ENCODE measurements at places on chromosomes 6 and 20. TPM values are rescaled to one million over a fixed set of nuclear protein-coding genes. Genes with fewer than 3 reads are reported as not detected.

GRCh38 chr6:3749977-3750316 lies 1.6 kb downstream of the PXDC1 start:
- peak; percentile 79 for DNase-seq

- peak; percentile 16 for DNase-seq
Observed at GRCh38 chr6:78829407-78829806, 37.9 kb upstream of the IRAK1BP1 start.

- DNase-seq = no peak
Observed at GRCh38 chr20:16520154-16520553, 53.1 kb downstream of the KIF16B start.

- DNase-seq = no peak
Observed at GRCh38 chr6:39224523-39225182, 4.6 kb downstream of the KCNK5 start.

DNA sequence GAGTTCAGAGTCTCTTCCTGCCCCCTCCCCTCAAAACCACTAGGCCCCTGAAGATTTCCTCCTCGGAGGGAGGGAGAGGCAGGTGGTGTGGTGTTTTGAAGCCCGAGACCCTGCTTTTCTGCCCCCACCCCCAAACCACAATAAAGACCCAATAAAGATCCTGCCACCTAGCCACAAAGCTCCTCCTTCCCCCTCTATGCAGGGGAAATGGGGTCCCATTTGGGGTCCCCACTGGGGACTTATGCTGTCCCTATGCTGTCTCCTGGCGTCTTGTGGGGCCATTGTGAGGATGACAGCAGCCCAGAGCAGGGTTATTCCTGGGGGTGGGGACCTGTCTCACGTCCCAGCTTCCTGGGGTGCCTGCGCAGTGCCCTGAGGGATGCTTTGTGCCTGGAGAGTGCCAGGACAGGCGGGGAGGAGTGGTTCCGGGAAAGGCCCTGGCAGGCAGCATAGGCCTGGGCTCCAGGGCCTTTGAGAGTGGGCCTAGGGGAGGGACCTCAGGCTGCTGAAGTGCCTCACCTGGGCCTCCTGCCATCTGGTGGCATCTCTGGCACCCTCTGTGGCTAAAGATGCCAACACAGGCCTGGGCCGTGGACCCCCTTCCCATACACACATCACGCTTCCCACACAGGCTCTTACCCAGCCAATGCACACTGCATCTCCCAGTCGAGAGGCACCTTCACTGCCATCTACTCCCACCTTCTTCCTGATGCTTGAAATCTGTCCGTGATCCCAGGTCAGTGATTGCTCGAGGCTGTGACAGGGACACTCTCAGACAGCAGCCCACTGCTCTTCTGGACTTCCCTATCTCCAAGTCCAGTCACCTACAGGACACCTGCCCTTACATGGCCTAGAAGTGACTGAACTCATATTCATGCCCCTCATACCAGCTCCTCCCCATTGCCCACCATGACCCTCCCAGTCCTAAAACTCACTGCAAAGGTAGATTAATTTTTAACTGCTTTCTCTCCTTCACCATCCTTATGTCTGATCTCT lies 7.9 kb upstream of the ARMC12 start:
- DNase-seq = no peak

DNA sequence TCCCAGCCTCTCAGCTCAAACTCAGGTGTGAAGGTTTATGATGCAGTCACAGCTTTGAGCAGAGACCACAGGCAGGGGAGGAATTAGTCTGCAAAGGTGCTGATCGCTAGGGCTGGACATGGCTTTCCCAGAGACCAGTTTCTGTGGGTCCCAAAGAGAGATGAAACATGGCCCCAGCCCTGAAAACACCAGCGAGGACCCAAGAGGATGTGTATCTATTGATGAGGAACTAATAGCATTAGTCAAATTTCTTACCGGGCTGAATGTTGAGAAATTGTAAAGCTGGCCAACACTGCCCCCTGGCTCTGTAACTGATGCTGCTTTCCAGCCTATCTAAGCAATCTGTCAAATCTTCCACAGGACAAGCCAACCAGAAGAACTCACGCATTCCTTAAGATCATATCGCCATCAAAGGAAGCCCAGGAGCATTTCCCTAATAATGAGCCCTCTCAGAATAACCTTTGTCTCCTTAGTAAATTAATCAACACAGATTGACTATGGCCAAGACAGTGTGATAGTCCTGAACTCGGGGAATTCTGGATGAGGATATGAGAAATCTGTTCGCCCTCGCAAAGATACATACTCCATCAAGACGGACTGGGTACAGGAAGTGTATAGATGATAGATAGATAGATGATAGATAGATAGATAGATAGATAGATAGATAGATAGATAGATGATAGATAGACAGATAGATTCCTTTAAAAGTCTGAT lies 7.8 kb upstream of the ACSS1 start:
- DNase-seq = peak; percentile 73

DNA sequence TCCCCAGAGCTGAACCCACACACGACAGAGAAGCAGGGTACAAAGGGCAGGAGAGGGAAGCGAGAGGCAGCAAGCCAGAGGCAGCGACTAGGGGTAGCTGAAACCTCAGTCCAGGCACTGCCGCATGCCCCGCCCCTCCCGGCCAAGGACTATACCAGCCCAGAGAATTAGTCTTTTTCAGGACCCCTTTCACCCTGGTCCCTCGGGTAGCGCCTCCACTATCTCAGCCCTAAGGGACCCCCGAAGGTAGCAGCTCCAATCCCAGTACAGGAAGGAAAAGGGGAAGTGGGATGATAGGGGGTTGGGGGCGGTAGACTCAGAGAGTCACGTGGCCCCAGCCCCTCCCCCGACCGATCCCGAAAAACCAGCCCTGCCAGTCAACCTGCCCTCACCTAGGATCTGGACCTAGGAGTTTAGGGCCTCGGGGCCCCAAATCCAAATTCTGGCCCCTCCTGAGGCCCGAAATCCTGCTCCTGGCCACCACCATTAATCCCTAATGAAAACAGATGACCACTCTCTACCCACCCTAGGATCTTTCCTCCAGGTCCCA lies 1.3 kb downstream of the RGL2 start:
- no peak for DNase-seq

- no peak for DNase-seq
Observed at GRCh38 chr6:96164802-96165201, 149.0 kb downstream of the FUT9 start.

DNA sequence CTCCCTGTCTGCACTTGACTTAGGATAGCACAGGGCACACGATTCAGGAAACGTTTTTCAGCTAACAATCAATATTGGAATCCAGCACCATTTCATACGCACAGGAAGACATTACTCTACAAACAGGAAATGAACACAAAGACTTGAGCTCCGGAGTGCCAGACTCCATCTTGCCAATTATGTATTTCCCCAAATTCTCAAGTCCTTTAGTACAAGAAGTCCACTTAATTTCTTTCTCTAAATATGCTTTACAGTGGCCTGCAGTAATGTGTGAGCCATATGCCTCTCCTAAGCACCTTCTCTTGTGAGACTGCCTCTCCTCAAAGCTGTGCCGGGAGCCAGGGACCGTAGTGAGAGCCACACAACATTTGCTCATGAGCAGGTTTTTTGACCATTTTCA lies 168.2 kb downstream of the THBS2 start:
- DNase-seq = no peak

DNA sequence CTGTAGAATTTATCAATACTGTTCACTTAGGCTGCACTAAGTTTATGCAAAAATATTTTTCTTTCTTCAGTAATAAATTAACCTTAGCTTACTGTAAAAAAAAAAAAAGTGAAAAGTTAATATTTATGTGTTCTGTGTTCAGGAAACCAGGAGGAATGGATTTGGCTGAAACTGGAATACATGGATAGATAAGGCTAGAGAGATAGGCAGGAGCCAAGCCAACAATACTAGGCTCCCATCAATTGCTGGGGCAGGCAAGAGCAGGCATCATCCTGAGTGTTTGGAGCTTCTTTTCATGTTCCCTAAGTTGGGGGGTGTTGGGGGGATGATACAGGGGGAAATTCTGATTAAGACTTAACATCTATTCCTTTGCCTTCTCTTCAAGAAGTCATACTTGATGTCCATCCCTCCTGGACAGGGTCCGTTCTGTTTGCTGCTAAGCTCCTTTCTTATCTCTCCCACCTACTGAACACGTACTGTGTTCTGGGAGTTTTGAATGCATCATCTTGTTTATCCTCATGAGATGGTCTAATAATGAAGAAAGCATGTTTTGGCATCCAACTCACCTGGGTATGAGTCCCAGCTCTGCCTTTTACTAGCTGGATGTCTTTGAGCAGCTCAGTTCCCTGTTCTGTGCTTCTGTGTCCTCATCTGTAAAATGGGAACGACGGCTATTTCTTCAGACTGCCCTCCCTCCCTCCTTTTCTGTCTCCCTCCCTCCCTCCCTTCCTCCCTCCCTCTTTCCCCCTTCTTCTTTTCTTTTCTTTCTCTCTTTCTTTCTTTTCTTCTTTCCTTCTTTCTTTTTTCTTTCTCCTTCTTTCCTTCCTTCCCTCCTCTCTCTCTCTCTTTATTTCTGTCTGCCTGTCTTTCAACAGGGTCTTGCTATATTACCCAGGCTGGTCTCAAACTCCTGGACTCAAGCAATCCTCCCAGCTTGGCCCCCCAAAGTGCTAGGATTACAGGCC lies 6.4 kb upstream of the PROCR start:
- no peak for DNase-seq

DNA sequence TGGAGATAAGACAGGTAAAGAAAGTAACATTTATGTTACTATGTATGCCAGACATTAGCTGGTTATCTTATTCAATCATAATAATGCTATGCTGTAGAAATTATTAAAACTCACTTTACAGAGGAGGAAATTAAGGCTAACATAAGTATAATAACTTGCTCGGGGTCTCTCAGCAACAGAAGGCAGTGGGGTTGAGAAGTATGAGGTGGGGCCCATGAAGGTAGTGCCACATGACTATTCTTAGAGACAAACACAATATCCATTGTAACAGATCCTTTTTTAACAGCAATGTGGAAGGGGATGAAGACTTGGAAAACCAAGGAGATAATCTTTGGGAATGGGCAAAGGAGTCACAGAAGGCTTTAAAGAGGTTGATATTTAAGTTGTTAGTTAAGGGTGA lies 11.5 kb downstream of the REV3L start:
- DNase-seq = no peak

DNA sequence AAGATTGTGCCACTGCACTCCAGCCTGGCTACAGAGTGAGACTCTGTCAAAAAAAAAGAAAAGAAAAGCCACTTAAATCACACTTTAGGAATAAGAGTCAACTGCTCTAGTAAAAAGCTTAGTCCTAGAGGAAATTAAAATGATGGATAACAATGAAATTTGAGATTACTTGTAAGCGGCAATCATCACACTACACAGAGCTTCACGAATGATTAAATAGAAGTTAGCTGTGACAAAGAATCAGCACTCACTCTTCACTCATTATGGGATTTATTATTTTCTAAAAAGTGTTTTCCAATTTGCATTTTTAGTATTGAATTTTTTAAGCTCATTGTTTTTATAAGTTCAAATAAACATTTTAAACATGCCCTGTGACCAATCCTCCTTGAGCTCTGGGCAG lies 718.0 kb downstream of the UTRN start:
- DNase-seq = no peak

- no peak for DNase-seq
Observed at GRCh38 chr6:57432919-57433684, 115.7 kb downstream of the PRIM2 start.

GRCh38 chr6:147820520-147820919 lies 312.0 kb downstream of the SAMD5 start:
- DNase-seq = no peak

GRCh38 chr20:3658019-3658715 lies 5.0 kb downstream of the GFRA4 start:
- DNase-seq = no peak

GRCh38 chr20:435558-435957 lies 26.8 kb downstream of the TBC1D20 start:
- no peak for DNase-seq

DNA sequence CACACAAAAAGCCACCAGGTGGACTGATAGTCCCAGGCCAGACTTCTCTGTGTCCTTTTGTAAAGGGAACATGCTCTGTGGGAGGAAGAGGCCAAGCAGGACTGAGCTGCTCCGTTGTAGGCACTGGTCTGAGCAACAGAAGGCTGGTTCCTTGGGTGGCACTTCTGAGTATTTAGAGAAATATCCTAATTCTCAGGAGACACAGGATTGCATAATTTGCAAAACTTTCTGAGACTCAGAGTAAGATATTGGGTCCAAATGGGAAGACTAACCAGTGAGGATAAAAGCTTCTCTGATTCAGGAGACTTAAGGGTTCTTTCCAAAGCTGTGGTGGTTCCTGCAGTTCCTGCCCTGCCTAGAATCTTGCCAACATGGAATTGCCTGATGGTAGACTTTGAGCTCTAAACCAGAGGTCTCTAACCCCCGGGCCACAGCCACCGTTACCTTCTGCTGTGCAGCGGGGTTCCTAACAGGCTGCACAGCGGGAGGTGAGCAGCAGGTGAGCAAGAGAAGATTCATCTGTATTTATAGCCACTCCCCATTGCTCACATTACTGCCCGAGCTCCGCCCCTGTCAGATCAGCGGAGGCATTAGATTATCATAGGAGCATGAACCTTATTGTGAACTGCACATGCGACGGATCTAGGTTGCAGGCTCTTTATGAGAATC lies 107.0 kb downstream of the OLIG3 start:
- no peak for DNase-seq

GRCh38 chr6:130098317-130098716 lies 79.9 kb downstream of the L3MBTL3 start:
- no peak for DNase-seq

- DNase-seq = no peak
Observed at GRCh38 chr20:59794555-59794954, 138.9 kb downstream of the SYCP2 start.

DNA sequence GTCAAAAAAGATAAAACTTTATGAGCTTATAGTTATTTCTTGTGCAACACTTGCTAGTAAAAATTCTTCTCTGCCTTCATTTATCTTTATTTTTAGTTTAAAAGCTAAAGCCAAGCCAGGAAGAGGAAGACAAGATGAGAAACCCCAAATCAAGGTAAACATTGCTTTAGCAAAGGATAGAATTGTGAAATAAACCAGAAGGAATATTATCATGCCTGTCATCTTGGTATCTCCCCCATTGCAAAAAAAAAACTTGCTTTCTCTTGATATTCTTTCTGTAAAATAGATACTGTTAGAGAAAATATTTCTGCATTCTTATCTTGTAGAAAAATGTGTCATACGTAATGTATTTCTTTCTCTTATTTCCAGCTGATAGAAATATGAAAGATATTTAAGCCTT lies 432.8 kb downstream of the GJA1 start:
- no peak for DNase-seq

The ARMC12 gene
- not detected for total RNA-seq

The WFDC11 gene
- not detected for total RNA-seq

The KCNQ2 gene
- 0.10 TPM for total RNA-seq

The SNAI1 gene
- total RNA-seq = 1.7 TPM

The RAB44 gene
- total RNA-seq = not detected

The WTAP gene
- total RNA-seq = 92.3 TPM

The MPIG6B gene
- not detected for total RNA-seq

The BTNL2 gene
- not detected for total RNA-seq

The TFAP2A gene
- total RNA-seq = 9.0 TPM
